Fibroblast of pulmonary artery (primary cell): ENCODE measurements at places on chromosomes 7 and 10.

GRCh38 chr7:78924581-78924980, 528.9 kb downstream of the MAGI2 start:
- DNase-seq = peak; percentile 35

DNA sequence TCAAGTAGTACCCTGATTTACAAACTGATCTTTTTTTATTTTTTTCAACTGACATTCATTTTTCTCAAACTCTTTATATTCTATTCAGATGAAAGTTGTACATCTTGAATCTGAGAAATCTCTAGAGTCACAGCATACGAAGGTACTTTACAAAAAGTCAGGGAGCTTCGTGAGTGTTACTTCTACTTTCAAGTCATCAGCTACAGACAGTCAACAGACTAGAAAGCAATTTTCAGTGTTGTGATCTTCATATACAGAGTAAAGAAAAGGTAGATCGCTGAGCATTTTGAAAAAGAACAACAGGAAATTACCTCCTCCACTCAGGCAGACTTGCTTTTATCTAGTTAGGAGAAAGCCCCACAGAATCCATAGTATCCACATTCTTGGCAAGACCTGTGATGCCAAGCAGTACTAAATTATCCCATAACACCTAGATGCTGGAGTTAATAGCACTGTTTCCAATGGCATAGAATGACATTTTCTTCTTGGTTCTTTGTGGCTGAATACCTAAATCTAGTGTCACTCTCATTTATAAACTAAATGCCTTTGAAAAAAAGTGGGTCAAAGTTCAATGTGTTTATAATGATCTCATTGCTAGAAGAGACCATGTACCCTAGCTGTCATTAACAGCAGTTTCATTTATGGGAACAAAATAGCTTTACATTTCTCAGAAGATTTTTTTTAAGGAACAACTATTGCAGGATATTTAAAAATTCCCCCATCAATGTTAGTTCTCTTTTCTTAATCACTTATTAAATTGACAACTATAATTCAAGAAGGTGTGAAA, 12.0 kb upstream of the ZNF800 start:
- DNase-seq = no peak

DNA sequence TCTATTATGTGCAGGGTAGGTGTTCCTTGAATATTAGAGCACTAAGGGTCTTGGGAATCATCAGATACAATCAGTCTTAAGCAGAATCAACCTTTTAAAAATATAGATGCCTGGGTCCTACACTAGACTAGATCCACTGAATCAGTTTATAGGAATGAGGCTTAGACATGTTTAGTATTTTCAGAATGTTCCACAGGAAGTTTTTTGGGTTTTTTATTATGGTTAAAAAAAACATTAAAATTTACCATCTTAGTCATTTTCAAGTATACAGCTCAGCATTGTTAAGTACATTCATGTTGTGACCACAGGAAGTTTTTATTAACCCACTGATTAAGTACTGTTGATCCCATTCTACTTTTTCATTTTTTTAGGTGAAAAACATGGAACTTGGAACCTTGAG, 135.7 kb downstream of the LCOR start:
- DNase-seq = peak; percentile 10

- DNase-seq = peak; percentile 46
These were observed 490 bp downstream of the CADPS2 start for GRCh38 chr7:122885583-122886356.

GRCh38 chr7:16028636-16029035, 342.2 kb upstream of the MEOX2 start:
- peak; percentile 10 for DNase-seq

DNA sequence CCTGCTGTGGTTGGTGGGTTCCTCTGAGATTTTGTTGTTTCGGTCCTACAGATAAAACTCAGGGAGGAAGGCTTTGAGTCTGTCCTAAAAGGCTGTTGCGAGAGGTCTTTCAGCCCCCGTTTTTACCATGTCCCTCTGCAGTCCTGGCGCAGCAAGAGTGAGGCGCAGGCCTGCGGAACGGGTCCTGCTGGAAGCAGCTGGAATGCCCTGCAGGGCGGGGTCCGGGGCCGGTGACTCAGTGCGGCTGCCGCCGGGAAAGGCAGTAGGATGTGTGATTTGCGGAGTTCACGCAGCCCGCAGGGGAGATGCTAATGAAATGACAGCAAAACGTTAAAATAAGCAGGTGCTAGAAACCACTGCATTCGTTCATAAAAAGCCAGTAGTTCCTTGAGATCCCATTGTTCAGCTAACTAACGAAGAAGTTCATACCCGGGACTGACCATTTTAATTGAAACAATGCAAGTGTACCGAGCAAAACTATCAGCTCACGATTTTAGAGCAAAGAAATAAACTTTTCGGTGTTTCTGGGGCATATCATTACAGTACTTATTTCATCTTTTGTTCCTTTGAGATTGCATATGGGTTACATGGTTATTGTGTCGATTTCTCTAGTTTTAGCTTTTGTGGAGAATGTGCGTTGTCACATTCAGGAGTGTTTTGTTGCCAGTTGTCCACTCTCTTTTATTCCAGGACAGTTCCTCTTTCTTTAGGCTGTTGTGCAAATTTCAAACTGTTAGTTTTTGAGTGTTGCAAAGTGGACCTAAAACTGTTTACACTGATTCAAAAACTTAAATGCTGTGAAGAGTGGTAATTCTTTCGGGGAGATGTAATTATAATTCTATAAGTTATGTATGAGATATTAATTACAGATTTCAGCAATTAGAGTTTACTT, 783 bp downstream of the ANLN start:
- peak; percentile 82 for DNase-seq

GRCh38 chr7:138630059-138630610, 71.0 kb downstream of the SVOPL start:
- DNase-seq = no peak

DNA sequence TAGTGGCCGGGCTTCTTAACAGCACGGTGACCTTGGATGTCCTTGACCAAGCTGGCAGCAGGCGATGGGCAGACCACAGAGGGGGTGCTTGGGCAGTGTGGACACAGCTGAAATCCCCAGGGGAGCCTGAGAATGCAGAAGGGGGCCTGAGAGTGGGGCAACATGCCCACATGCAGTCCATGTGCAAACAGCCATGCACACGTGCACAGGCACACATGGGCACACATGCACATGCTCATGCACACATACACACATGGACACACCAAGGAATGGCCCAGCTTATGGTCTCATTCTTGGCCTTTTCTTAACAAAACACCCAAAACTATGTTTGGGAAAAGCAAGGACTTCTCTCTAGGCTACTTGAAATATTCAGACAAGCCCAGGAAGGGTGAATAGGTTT, 483.9 kb upstream of the MKI67 start:
- DNase-seq = no peak

GRCh38 chr7:149245244-149245643, 5.8 kb downstream of the ZNF212 start:
- DNase-seq = no peak

GRCh38 chr7:73888959-73889358, 28.0 kb downstream of the TMEM270 start:
- DNase-seq = no peak

- DNase-seq = no peak
These were observed 84.3 kb upstream of the ADRB1 start for GRCh38 chr10:113959383-113959760.
